Lung (tissue), 17 donors: ENCODE measurements at places on chromosomes 13 and 19.

GRCh38 chr13:34357435-34358232 is 539.7 kb downstream of the RFC3 start:
- H3K27ac ChIP-seq = no peak overlapping the region
- no peaks in the 10 kb centered on the region for H3K27me3 ChIP-seq
- H3K4me3 ChIP-seq = no peak overlapping the region
- no peaks in the 10 kb centered on the region for H3K36me3 ChIP-seq

- no peak within 1 kb of the TSS for H3K4me3 ChIP-seq
- H3K36me3 ChIP-seq = no peaks in the 10 kb centered on the region
- no peak for DNase-seq
- no peaks in the 10 kb centered on the region for H3K27me3 ChIP-seq
- no peaks in the 10 kb centered on the region for H3K4me1 ChIP-seq
These were observed at the start of gene LIM2 for GRCh38 chr19:51387924-51388389. Gene LIM2 (minus strand): TSS chr19:51387974. CDS start chr19:51387443, 531 bp downstream.

GRCh38 chr13:26855071-26855470 is 94.5 kb upstream of the GPR12 start:
- no peak overlapping the region for H3K4me3 ChIP-seq
- no peaks in the 10 kb centered on the region for H3K36me3 ChIP-seq
- DNase-seq = no peak
- H3K27ac ChIP-seq = no peak overlapping the region
- no peaks in the 10 kb centered on the region for H3K4me1 ChIP-seq

DNA sequence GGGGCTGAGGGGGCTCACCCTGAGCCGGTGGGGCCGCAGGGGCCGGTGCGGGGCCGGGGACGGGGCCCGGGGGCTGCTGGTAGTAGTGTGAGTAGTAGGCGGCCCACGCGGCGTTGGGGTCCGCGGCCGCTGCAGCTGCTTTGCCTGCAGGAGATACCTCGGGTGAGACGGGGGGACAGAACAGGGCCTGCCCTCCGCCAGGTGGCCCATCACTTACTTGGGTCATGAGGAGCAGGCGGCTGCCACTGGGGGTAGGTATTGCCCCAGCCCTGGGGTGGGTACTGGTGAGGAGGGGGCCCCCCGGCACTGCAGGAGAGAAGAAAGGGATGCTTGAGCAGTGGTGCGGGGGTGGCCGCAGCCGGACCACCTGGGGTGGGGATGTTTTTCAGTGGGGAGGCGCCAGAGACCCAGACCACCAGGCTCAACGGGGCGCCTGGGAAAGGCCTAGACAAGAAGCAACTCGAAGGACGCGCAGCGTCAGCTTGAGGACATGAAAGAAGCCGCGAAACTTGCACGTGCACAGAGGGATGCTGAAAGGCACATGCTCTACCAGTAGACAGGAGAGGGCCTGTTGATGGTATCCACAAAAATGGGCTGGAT is 8.9 kb downstream of the KHSRP start:
- peaks cover 67% of the 10 kb centered on the region for H3K36me3 ChIP-seq
- no peak overlapping the region for H3K27ac ChIP-seq
- no peaks in the 10 kb centered on the region for H3K27me3 ChIP-seq

DNA sequence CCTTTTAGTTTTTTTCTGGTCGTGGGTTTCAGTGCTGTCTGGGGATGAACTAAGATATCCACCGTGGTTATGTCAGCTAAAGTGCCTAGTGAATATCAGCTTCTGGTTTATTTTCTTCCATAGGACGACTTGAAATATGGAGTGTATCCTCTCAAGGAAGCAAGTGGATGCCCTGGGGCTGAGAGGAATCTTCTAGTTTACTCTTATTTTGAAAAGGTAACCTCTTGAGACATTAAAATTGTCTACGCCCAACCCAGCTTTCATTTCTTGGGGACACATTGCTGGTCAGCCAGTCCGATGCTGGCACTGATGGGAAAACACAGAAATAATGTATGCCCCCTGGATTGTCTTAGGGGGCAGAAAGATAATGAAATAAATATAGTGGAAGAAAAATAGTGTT is 1.6 kb downstream of the ZNF431 start:
- H3K27me3 ChIP-seq = no peaks in the 10 kb centered on the region
- no peak overlapping the region for H3K27ac ChIP-seq
- peaks cover 5% of the 10 kb centered on the region for H3K4me1 ChIP-seq
- no peak overlapping the region for H3K4me3 ChIP-seq

DNA sequence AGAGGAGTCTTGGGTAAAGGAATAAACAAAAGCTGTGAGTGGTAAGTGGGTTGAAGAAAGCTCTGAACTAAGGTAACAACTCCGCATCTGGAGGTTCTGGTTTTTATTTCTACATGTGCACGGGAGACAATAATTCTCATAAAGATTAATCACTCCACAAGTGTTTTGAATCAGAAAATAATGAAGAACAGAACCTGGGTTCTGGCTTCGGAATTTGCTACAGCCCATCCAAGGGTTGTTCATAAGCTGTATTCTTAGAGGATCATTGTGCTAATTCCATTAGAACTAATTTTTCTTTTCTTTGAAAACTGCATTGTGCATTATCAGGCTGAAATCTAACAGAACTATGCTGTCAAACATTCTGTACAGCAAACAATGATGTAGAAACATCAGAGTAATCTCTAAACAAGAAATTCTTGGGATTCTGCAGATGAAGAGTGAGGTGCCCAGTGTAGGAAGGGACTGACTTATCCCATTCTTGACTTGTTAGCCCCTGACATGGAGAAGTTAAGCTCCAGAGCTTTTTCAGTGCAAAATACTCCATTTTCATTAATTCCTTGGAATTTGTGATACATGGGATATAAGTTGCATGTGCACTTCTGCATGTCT is 368.2 kb downstream of the COG6 start:
- H3K36me3 ChIP-seq = no peaks in the 10 kb centered on the region
- no peak overlapping the region for H3K27ac ChIP-seq
- H3K4me1 ChIP-seq = no peaks in the 10 kb centered on the region
- H3K27me3 ChIP-seq = no peaks in the 10 kb centered on the region
- H3K4me3 ChIP-seq = no peak overlapping the region

- no peak overlapping the region for H3K4me3 ChIP-seq
- no peaks in the 10 kb centered on the region for H3K27me3 ChIP-seq
- H3K27ac ChIP-seq = no peak overlapping the region
- H3K36me3 ChIP-seq = no peaks in the 10 kb centered on the region
- H3K4me1 ChIP-seq = no peaks in the 10 kb centered on the region
- DNase-seq = no peak
These were observed 358.7 kb downstream of the RFC3 start for GRCh38 chr13:34176633-34177032.

DNA sequence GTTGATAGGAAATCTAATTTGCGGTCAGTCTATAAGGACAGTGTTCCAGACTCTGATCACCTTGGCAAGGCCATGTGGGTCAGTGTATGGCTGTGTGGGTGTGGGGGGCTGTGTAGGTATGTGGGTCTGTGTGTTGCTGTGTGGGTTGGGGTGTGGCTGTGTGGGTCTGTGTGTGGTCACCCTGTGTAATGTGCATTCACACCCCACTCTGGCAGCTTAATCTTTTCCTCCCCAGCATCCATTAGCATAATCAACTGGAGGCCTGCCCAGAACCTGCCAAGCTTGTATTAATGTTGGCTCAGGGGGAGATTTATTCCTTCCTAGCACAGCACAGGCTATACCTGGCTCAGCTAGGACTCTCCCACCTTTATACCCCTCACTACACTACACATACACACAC is 203.2 kb downstream of the TUBA3C start:
- H3K27ac ChIP-seq = no peak overlapping the region
- no peak overlapping the region for H3K4me3 ChIP-seq
- H3K4me1 ChIP-seq = no peaks in the 10 kb centered on the region
- no peak for DNase-seq
- no peaks in the 10 kb centered on the region for H3K36me3 ChIP-seq
- no peaks in the 10 kb centered on the region for H3K27me3 ChIP-seq

DNA sequence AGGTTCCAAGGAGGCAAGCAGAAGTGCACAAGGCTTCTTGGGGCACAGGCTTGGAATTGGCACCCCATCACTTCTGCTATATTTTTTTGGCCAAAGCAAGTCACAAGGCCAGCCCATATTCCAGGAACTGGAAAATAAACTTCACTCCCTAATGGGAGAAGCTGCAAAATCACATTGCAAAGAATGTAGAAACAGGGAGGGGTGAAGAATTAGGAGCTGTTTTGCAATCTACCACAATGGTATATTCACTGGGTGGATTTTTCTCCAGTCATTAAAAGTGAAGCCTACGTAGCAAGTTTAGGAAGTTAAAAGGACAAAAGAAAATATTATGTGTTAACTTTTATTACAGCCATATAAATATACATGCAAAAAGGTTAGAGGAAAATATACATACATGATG is 464.8 kb downstream of the COG6 start:
- no peaks in the 10 kb centered on the region for H3K36me3 ChIP-seq
- no peak overlapping the region for H3K27ac ChIP-seq
- no peak overlapping the region for H3K4me3 ChIP-seq
- no peaks in the 10 kb centered on the region for H3K27me3 ChIP-seq
- no peaks in the 10 kb centered on the region for H3K4me1 ChIP-seq
- no peak for DNase-seq

DNA sequence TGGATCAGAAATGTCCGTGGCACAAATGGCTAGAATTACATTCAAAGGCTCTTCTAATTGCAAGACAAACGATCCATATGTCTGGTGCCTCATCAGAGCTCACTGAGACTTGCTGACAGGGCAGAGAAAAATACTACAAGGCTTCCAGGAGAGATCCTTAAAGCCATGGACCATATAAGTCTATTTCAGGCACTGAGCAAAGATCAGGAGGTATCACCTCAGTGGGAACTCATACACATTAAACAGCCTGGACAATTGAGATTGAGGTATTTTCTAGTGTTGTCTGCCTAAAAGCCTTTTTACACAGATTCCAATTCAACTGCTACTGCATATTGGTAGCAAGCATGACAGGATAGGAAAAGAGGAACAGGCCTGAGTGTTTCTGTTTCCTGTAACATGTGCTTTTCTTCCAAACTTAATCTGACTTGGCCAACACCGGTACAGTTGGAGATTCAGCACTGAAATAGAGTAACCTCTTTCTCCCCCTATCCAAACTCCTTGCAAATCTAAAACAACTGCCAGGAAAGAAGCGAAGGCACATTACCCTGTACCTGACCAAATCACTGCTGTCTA is 65.9 kb downstream of the SERP2 start:
- H3K27me3 ChIP-seq = no peaks in the 10 kb centered on the region
- peak; percentile 57 for DNase-seq
- H3K36me3 ChIP-seq = peaks cover 1% of the 10 kb centered on the region
- no peak overlapping the region for H3K4me3 ChIP-seq
- no peak overlapping the region for H3K27ac ChIP-seq

DNA sequence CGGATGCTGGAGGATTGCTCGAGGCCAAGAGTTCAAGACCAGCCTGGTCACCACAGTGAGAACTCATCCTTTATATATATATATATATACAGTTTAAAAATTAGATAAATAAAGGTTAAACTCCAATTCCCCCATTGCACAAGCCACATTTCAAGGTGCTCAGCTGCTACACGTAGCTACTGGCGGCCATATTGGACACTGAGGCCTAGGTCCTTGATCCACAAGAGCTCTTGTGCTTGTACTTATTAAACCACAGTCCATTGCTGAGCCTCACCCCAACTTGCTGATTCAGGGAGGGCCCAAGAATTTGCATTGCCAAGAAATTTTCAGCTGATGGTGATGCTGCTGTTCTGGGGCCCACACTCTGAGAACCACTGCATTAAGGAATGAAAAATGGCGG is 9.6 kb downstream of the TTC9B start:
- H3K4me1 ChIP-seq = no peaks in the 10 kb centered on the region
- no peak overlapping the region for H3K27ac ChIP-seq
- no peaks in the 10 kb centered on the region for H3K27me3 ChIP-seq
- H3K36me3 ChIP-seq = peaks cover 30% of the 10 kb centered on the region

GRCh38 chr13:103607995-103608394 is 541.8 kb upstream of the SLC10A2 start:
- H3K4me3 ChIP-seq = no peak overlapping the region
- H3K36me3 ChIP-seq = no peaks in the 10 kb centered on the region
- DNase-seq = no peak
- no peaks in the 10 kb centered on the region for H3K27me3 ChIP-seq

GRCh38 chr13:76523740-76524340 is 362.4 kb downstream of the KCTD12 start:
- no peaks in the 10 kb centered on the region for H3K27me3 ChIP-seq
- H3K4me1 ChIP-seq = no peaks in the 10 kb centered on the region
- H3K4me3 ChIP-seq = no peak overlapping the region
- H3K36me3 ChIP-seq = no peaks in the 10 kb centered on the region

GRCh38 chr13:113912596-113912995 is 48.7 kb upstream of the GAS6 start:
- DNase-seq = no peak
- H3K36me3 ChIP-seq = no peaks in the 10 kb centered on the region
- no peak overlapping the region for H3K27ac ChIP-seq
- no peaks in the 10 kb centered on the region for H3K27me3 ChIP-seq

DNA sequence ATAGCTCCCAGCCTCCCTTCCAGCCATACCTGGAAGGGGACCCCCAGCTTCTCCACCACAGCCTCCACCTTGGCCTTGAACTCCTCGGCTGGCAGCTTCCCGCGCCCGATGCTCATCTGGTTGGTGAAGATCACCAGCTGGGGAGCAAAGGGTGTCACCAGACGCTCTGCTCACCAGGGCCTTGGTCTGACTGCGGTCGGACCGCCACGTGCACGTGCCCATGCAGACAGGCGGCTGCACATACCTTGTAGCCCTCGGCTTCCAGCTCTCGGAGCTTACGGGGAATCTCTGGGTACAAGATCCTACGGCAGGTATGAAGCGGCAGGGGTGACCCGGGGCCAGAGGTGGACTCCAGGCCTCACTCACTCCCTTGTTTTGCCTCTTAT is 3.4 kb downstream of the PNKP start:
- peaks cover 8% of the 10 kb centered on the region for H3K4me1 ChIP-seq
- peaks cover 27% of the 10 kb centered on the region for H3K36me3 ChIP-seq
- H3K27me3 ChIP-seq = no peaks in the 10 kb centered on the region
- H3K4me3 ChIP-seq = no peak overlapping the region
- no peak overlapping the region for H3K27ac ChIP-seq
- DNase-seq = no peak

DNA sequence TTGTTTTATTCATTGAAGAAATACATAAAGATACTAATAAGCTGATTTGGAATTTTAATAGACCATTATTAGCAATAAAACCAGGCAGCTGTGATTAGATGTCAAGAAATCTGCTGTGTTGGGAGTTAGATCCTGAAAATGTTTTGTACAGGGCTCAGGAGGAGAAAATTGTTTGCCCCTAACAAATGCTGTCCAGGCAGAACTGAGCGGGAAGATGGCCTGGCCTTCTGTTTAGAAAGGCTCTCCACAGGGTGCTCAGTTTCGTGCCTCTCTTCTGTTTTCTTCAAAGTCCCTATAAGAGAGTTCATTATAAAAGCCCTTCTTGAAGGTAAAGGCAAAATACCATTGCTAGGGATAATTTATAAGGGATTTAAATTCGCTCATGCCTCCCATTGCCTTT is 64.1 kb downstream of the ERCC5 start:
- H3K4me3 ChIP-seq = no peak overlapping the region
- H3K36me3 ChIP-seq = no peaks in the 10 kb centered on the region
- DNase-seq = no peak
- H3K27me3 ChIP-seq = no peaks in the 10 kb centered on the region
- no peak overlapping the region for H3K27ac ChIP-seq

DNA sequence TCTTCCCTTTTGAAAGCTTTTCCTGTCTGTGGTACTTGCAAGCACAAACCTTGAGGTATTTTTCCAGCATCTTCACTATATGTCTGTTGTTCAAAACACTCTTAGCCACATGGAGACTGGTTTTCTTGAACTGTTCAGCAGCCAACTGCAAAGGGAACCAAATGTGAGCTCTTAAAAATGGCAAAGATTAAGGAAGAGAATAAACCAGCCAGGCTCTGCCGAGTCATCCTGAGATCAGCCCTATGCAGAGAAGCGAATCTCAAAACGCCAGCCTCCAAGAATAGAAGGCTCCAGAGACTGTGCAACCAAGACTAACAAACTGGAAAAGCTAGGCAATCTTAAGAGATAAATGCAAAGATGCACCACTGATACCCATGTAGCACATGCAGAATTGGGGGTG is 20.7 kb downstream of the AKAP8 start:
- H3K27ac ChIP-seq = no peak overlapping the region
- no peak for DNase-seq
- peaks cover 36% of the 10 kb centered on the region for H3K36me3 ChIP-seq
- no peak overlapping the region for H3K4me3 ChIP-seq
- H3K4me1 ChIP-seq = no peaks in the 10 kb centered on the region
